Camera-type eye (tissue), 1 donor: ENCODE measurements at places on chromosomes 16 and 17. TPM values are rescaled to one million over a fixed set of nuclear protein-coding genes. Genes with fewer than 3 reads are reported as not detected.

The SYNGR3 gene
- 6.5 TPM for total RNA-seq

The ESRP2 gene
- 4.6 TPM for total RNA-seq

The CHST6 gene
- total RNA-seq = 2.7 TPM

The ORMDL3 gene
- 55.5 TPM for total RNA-seq

The TBC1D3K gene
- total RNA-seq = not detected

The GSDMA gene
- total RNA-seq = not detected

The SEPTIN12 gene
- total RNA-seq = not detected

The HEATR9 gene
- not detected for total RNA-seq
